ENCODE measurements at places on chromosomes 2 and 18.

DNA sequence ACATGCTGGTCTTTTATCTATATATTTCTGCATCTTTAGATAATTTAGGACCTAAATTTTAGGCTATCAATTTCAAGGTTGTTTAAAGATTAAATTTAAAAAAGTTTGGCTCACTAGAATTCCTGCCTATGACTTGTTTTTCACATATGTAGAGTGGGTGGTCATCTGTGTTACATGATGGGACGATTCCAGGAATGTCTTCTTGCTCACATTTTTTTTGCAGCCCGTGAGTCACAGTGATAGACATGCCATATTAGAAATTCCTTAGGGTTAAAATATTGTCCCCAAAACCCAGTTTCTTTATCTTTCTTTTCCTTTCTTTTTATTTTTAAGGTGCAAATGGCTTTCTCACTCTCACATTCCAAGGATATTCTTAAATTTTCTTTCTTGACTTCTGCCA lies 652.0 kb downstream of the PLCL1 start:
- no peak for DNase-seq

GRCh38 chr2:216678813-216679657 lies 16.3 kb downstream of the IGFBP5 start:
- no peak for DNase-seq

- peak; percentile 35 for DNase-seq
Observed at GRCh38 chr2:950080-950966, at the start of gene SNTG2. Gene SNTG2 (plus strand): TSS chr2:950849. CDS start chr2:950997, 148 bp downstream.

DNA sequence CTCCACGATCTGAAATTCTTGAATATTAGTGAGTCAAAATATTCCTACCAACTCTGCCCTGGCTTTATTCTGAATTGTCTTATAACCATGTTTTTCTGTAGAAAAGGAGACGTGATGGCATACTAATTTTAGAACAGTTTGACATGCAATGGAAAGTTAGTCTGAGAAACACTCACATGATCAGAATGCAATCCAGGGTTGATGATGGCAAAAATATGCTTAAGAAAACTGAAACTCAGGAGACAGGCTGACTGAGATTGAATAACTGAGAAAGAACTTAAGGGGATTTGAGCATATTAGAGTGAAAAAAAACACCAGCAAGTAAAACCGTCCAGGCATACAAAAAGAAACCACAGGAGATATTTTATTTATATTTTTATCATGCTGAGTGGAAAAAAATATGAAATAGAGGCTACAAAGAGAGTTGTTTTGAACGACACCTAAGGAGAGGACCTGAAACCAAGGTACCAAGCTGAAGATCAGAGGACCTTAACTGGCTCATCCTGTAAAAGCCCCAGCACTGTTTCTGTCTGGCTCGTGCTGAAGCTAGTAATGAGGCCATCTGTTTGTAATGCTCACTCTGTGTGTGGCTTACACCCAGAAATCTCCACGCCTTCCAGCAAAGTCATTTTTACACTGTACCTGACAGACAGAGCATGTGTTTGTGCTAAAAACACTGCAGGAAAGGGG lies 437.2 kb upstream of the PKDCC start:
- DNase-seq, result peak; percentile 22

DNA sequence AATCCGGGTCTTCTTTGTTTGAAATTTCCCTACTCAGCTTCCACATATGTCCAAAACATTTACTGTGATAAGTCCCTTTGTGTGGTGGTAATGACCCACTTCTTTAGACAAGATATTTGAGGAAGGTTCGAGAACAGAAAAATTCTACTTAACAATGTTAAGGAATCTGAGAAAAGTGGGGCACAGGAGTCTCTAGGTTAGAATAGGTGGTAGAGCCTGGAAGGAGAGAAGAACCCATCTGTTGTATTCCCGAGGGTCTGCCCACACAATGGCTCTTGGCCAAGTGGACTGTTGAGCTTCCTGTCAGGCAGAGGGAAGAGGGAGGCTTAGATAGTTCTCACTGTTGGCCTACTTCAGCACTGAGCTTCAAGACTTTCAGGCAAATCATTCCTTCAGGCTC lies 4.3 kb downstream of the IGFBP2 start:
- DNase-seq, result peak; percentile 13

GRCh38 chr18:6328621-6329010 lies 86.1 kb downstream of the L3MBTL4 start:
- peak; percentile 34 for DNase-seq

GRCh38 chr2:202355993-202356505 lies 20.1 kb upstream of the BMPR2 start:
- DNase-seq, result no peak

GRCh38 chr2:120330946-120331822 lies 14.8 kb upstream of the INHBB start:
- DNase-seq, result no peak

- DNase-seq, result no peak
Observed at GRCh38 chr2:102399499-102400141, 23.3 kb upstream of the IL18RAP start.

GRCh38 chr2:52312486-52312885 lies 1280.6 kb upstream of the NRXN1 start:
- no peak for DNase-seq

DNA sequence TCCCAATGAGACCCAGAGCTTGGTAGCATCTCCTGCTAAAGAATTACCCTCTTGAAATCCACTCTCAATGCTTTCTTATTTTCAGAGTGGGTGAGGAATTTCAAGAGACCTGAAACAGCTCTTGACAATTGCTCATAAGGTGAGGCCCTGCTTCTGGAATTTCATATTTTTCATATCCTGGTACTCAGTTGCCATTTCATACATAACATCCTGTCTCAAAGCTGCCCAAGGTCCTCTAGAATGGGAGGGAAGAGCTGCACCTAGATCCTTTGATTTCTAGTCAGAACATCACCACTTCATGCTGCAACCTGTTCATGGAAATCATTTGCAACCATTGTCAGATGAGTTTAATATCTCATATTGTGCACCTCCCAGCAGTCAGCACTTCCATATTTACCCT lies 404.8 kb upstream of the GALNT5 start:
- DNase-seq, result no peak

DNA sequence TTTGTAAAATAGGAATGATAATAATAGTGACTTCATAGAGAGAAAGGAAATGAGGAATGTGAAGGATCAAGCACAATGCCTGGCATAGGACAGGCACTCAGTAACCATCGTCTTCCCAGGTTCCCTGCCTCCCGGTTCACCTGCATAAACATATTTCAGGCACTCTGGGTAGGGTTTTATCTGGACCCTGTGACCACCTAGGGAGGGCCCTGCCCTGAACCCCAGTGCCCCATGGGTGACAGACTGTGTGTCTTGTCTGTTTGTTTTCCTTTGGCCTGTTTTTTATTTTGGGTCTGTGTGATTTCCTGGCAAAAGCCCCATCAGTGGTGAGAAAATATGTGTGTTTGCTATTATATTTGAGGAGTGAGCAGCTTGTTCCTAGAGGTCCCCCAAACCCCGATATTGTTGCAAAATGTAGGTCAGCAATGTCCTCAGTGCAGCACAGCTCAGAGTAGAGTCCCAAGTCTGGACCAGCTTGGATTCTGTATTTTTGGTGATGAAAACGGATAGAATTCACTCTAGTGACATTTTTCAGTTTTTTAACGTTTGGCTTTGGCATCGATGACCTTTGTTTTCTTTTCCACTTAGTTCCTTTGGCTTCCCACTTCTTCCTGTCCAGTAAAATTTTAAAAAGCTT lies 9.6 kb upstream of the NT5C1B start:
- DNase-seq, result no peak

GRCh38 chr18:55247032-55247431 lies 287.8 kb upstream of the CCDC68 start:
- DNase-seq, result no peak

- no peak for DNase-seq
Observed at GRCh38 chr2:47070920-47071824, 83.9 kb downstream of the STPG4 start.

GRCh38 chr2:138504546-138505235 lies 3.1 kb downstream of the SPOPL start:
- DNase-seq, result peak; percentile 31

- no peak for DNase-seq
Observed at GRCh38 chr18:31931163-31931885, 11.6 kb downstream of the TRAPPC8 start.

- no peak for DNase-seq
Observed at GRCh38 chr2:138112536-138112935, 148.3 kb downstream of the HNMT start.

- DNase-seq, result peak; percentile 4
Observed at GRCh38 chr2:174051741-174052583, 86.8 kb upstream of the SP3 start.

DNA sequence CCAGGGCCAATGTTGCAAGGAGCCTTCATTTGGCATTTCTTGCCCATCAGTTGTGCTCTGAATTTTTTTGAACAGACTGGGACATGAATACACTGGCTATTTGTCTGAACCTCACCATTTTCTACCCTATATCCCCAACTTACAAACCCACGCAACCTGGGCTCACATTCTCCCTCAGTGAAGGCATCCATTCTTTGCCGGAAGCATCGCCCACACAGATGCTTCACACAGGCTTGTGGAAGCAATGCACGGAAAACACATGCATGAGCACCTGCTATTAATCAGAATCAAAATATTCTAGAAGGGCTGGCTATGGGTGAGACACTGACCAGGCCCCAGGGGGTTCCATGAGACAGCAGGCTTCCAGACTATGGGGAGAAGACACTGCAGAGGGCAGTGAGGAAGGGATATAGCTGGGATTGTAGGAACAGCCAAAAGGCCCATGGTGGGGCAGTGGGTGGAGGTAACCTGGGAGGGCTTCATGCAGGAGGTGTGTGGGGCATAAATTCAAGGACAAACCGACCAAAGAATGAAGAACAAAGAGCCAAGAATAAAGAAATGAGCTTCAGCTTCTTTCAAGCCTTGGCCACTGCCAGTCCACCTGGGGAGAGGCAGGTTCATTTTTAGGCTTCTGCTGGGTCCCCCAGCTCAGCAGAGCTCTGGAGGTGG lies 261.5 kb downstream of the CELF4 start:
- no peak for DNase-seq

GRCh38 chr2:129752686-129753085 lies 226.8 kb upstream of the RAB6C start:
- DNase-seq, result no peak

GRCh38 chr2:176851200-176851888 lies 361.2 kb upstream of the HNRNPA3 start:
- peak; percentile 73 for DNase-seq

DNA sequence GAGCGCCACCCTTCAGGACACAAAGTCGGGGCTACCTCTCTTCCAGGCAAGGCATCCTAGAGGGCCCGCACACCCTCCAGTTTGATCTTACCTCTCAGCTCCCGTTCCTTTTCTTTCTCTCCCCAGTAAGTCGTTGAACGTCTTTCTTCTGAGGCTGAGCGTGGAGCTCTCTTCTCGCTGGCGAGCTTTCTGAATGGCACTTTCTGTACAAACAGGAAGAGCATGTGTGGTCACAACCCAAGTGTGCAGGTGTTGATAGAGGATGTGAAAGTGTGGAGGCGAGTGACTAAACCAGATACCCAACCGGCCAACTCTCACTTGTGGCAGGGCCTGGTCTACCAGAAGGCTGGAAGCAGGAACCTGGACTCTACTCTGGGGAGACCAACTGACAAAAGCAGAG lies at the start of gene AFF3:
TSS of gene AFF3 (minus strand) at position 198 of the 400 bp plus-strand sequence. CDS start 38,136 bp downstream, outside the sequence.
- DNase-seq, result no peak

- no peak for DNase-seq
Observed at GRCh38 chr18:13435586-13436333, 217.2 kb downstream of the LDLRAD4 start.

- DNase-seq, result peak; percentile 60
Observed at GRCh38 chr2:11746807-11747459, 501 bp downstream of the LPIN1 start.

DNA sequence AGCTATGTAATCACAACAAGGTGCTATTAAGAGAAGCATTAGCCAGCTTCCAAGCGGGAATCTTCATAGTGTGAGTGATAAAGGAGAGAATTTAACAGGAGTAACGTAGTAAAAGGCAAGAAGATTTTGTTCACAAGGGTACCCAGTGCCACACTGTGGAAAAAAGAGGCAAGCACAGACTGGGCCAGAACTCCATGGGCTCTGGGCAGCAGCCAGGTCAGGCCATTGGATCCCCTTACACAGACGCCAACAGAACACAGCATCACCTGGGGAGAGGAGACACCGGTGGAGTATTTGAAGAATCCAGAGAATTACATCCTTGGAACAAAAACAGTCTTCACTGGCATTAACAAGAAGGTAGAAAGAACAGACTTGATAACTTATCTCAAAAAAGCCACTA lies 21.2 kb downstream of the AMER3 start:
- DNase-seq, result peak; percentile 27

DNA sequence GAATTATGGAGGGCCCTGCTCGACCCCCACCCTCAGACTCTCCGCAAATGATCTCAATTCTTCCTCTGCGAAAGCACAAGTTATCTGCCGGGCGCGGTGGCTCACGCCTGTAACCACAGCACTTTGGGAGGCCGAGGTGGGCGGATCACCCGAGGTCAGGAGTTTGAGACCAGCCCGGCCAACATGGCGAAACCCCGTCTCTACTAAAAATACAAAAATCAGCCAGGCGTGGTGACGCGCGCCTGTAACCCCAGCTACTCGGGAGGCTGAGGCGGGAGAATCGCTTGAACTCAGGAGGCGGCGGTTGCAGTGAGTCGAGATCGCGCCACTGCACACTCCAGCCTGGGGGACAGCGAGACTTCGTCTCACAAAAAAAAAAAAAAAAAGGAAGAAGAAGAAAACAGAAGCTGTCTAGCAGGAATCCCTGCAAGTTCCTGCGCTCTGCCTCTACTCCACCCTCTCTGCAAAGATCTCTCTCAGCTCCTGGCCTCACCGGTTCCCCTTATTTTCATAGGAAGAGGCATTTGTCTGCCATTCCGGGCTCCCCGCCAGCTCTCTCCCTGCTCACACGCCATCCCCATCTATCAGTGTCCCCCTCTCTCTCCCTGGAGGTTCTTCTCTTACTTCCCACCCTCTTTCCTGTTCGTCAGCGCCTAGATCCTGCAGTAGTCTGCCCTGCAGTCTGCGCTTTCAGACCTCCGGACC lies 13.5 kb upstream of the COLEC12 start:
- no peak for DNase-seq

GRCh38 chr2:236513956-236514355 lies 55.7 kb upstream of the ACKR3 start:
- DNase-seq, result no peak

DNA sequence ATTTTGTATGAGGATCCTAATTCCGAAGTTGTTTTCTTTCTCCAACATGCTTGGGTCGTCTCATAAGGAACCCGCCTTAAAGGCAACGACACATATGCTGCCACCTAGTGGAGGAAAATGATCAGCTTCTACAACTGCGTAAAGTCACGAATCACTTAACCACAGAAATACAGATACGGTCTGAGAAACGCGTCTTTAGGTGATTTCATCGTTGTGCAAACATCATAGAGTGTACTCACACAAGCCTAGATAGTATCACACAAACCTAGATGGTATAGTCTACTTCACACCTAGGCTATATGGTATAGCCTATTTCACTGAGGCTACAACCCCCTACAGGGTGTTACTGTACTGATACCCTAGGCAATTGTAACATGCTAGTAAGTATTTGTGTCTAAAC lies 13.1 kb downstream of the GNLY start:
- DNase-seq, result peak; percentile 87

DNA sequence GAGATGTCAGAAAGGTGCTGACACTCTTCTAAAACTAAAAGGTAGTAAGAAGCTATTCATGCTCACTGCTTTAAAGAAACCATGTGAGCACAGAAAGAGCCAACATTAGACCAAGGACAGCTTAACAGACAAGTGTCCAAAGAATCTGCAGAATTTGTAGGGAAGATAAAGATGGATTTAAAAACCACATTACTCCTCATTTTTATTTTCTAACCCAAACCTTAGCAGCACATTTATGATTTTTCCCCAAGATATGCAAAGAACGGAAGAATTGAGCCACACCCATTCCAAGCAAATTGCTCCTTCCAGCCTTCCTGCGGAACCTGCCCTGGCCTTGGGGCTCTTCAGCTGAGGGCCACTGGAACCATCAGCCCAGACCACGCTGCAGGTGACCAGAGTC lies 26.9 kb downstream of the MBP start:
- no peak for DNase-seq
